GM13976 (cell line): ENCODE measurements at places on chromosomes 3 and 15.
A peak's percentile ranks its signal among the peaks of the same experiment; 100 is the strongest.

DNA sequence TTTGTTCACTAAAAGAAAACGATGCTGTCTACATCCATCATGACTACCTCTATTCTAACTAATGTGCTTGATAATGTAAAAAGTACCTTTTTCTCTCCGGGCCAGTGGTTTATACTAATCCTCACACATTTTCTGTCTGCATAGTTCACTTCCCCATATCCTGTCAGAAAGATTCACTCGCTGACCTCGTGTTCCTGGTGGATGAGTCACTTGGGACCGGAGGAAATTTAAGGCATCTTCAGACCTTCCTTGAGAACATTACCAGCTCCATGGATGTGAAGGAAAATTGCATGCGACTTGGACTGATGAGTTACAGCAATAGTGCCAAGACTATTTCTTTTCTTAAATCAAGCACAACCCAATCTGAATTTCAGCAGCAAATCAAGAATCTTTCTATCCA, 33.8 kb downstream of the COL6A5 start:
- DNase-seq, result no peak

DNA sequence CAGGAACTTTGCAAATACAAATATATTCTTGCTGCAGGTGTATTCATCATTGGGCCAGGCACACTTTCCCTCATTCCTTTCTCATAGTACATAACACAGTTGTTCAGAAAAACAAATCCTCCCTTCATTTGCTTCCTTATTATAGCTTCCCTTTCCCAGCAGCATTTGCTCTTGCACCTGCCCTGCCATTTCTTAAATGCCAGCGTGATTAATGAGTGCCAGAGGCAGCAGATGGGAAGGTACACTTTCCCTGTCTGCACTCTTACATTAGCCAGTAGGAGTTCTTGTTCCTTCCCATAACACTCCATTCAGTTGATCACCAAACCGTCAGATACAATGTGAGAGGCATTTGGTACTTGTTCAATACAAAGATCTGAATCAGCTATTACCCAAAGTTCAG, 128.5 kb upstream of the GAP43 start:
- no peak for DNase-seq

GRCh38 chr3:32208447-32208846, 30.0 kb upstream of the CMTM8 start:
- no peak for DNase-seq

GRCh38 chr3:20511863-20512505, 326.0 kb upstream of the SGO1 start:
- DNase-seq, result peak; percentile 23

DNA sequence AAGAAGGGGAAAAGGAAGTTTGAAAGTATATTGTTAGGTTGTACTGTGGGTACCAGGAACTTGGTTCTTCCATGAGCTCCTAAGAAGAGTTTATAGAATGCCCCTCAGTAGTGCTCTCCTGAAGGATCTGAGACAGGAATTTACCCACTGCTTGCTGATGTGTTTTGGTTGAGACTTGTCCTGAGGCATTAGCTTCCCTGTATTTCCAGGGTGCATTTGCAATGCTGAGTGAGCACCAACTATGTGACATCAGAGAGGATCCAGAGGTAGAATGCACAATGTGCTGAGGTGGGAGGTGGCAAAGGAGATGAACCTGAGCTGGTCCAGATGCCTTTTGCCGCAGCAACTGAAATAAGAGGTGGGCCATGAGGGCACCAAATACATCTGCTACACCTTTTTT, 64.3 kb upstream of the LRRC3B start:
- DNase-seq, result no peak

GRCh38 chr3:111667621-111668239, 72.6 kb upstream of the ZBED2 start:
- peak; percentile 49 for DNase-seq

- no peak for DNase-seq
Measured at GRCh38 chr3:18751514-18751913, 326.4 kb upstream of the SATB1 start.

DNA sequence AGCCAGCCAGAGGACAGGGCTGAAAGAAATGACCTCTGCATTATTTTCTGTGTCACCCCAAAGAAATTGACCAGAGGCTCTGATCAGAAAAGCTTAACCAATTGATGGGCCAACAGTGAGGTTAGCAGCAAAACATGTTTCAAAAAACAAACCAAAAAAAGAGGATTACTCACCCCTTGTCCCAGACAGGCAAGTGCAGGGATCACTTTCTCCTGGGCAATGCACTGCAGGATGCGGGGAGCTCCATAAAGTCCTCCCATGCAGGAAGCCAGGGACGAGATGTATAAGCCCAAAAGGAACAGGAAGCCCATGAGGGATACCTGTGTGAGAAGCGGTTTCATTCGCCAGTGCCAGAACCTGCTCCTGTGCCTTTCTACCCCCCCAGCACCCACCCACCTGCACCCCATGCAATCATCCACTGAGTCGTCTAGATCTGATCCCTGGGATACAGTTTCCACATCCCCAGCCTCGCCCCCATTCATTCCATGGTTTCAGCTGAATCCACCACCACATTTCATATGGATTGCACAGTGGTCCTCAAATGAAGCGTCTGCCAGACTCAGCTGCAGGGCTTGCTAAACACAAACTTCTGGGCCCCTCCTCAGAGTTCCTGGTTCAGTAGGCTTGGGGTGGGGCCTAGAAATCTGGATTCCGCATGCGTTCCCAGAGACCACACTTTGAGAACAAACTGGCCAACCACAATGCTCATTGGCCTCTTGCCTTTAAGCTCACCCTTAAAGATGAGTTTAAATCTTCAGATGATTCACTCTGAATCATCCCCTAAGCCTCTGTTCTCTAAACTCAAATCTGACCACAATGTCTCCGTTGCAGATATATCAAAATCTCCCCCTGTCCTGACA, 54.4 kb upstream of the HEG1 start:
- DNase-seq, result no peak

DNA sequence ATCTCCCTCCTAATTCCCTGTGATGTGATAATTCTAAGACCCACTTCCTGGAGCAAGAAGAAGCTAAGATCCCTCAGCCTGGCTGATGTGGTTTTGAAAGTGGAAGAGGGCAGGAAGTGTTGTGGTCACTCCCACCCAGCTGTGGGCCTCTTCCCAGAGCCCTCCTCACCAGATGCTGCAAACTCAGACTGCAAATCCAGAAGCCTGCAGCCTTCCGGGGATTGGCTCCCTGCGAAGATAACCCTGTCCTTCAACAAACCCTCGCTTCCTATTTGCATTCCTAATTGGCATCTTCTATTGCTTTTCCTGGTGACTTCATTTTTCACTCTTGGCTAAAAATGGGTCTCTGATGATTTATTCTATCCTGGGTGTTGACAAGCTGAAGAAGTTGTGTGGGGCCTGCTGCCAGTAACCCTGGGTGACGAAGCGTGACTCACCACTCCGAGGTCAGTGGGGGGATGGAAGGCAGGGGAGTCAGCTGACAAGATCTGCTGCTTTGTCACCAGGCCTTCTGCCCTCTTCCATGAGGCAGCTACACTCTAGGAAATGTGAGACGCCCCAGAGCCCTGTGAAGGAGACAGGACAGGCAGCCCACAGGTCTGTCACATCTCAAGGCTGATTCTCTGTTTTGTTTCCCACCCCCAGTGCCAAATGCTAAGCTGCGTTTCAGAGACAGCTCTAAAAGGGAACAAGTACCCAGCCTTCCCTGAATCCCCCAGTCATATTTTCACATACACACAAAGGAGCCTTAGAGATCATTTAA, 99.7 kb upstream of the LIPC start:
- DNase-seq, result peak; percentile 58

- DNase-seq, result no peak
Measured at GRCh38 chr15:63236272-63236671, 41.1 kb upstream of the APH1B start.

DNA sequence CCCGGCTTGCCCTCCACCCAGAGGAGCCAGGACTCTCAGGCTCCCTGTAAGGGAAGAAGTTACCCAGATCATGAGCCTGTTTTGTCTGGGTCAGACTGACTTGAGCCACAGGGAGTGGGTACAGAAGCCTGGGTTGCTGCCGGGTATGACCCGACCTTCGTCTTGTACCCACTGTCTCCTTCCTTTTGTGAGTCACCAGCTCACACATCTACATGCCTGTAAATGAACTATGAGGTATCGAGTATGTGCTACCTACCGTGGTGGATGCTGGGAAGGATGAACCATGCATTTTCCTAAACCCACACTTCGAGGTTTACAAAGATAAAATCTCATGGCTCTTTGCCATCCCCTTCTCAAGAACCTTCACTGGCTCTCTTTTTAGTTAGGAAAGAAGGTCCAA, 56.9 kb downstream of the CACNA1D start:
- no peak for DNase-seq

DNA sequence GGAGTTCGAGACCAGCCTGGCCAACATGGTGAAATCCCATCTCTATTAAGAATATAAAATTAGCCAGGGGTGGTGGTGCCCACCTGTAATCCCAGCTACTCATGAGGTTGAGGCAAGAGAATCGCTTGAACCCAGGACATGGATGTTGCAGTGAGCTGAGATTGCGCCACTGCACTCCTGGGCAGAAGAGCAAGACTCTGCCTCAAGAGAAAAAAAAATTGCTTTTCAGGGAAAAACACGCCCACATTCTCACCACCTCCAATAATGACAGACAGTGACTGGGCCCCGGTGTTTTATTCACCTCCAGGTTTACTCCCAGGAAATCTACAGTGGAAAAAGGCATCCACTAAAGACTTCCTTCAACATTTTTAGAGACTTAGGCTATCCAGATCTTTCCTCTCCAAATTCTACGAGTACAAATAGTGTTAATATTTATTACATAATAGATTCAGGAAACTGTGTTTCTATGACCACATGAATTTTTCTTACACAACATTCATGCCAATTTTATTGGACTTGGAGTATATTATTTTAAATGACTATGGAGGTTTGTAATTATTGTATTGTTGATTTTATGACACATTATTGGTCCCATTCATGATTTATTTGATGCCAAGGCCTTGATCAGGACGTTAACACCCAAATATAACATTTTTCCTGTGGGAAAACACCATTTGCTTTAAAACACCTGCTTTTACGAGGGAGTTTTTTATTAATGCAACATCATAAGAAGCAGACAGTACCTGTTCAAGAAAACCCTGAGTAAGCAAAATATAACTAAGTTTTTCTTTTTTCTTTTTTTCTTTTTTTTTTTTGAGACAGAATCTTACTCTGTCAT, 26.6 kb downstream of the IGF2BP2 start:
- no peak for DNase-seq

DNA sequence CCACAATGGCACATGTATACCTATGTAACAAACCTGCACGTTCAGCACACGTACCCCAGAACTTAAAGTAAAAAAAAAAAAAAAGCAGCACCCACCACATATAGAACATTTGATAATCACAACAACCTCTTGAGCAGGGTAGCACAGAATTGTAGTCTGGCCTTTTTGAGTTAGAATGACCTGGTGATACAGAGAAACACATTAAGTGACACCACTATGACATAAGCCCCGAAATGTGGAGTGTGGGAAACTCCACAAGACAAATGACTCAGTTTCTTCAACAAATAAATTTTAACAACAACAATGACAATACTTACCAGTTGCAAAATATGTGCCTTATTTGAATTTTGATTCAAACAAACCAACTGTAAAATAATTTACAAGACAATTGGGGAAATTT, 46.4 kb downstream of the DRD3 start:
- DNase-seq, result no peak

GRCh38 chr3:50374363-50375257, 15.3 kb upstream of the TMEM115 start:
- no peak for DNase-seq

DNA sequence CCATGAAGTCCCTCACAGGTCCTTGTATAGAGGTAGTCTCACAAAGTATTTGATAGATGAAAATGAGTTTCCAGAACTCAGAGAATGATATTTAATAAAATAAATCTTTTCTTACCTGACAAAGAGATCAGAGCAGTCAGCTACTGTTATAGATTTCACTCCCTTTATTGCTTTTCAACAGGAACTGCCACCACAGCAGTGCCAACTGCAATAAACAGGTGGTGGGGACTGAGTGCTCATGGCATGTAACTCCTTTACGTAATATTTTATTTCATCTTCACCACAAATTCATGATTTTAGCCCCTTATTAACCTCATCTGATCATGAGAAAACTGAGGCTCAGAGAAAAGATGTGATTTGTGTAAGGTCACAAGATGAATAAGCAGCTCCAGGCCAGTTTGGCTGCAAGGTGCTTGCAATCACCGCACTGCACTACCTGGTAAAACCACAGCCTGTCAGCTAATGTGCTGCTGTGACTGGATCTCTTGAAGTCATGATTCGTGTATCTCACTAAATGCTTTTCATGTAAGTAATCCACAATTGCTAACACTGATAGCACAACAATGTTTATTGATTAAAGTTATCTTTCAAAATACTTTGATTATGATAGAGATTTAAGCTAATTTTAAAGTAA, 78.8 kb downstream of the WNT5A start:
- no peak for DNase-seq

DNA sequence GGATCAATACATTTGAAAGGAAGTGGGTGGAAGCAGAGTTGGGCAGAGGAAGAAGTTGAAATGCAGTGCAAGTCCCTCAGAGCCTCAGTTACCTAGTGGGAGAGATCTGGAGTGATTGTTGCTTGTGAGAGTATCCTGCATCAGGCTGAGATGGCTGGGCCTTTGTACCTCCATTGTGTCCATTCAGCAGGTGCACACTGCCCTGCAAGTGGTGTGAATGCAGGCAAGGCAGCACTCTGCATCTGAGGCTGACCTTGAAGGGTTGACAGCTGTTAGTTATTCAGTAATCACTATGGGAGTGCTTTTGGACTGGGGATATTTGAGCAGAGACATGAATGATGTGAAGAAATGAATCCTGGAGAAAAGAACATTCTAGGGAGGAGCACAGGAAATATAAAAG, 25.2 kb downstream of the ATP6V1A start:
- no peak for DNase-seq

- no peak for DNase-seq
Measured at GRCh38 chr3:45435961-45436360, 47.6 kb downstream of the LARS2 start.

DNA sequence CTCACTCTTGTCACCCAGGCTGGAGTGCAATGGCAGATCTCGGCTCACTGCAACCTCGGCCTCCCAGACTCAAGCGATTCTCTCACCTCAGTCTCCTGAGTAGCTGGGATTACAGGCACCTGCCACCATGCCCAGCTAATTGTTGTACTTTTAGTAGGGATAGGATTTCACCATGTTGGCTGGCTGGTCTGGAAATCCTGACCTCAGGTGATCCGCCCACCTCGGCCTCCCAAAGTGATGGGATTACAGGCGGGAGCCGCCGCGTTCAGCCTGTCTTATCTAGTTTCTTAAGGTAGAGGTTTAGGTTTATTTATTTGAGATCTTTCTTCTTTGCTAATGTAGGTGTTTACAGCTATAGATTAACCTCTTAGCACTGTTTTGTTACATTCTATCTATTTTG, 708.8 kb downstream of the ZNF385D start:
- no peak for DNase-seq

DNA sequence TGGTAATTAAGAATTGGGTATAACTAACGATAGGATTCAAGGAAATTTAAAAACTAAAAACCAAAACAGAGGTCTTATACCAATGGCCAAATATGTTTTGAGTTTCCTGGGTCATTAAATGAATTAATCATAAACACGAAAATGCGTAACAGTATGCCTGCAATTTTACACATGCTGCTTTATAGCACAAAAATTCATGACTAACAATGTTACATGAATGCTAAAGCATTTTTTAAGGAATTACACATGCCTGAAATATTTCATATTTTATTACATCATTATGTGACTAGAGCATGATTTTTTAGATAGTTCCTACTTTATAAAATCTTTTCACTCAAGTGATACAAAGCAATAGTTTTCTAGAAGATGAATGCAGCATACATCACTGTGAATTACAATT, 74.7 kb downstream of the ZNF148 start:
- no peak for DNase-seq

GRCh38 chr15:80974914-80975313, 14.7 kb downstream of the MESD start:
- no peak for DNase-seq

- peak; percentile 42 for DNase-seq
Measured at GRCh38 chr3:113736548-113737089, 9.4 kb downstream of the NAA50 start.
